ENCODE measurements at places on chromosomes 7 and 10.

DNA sequence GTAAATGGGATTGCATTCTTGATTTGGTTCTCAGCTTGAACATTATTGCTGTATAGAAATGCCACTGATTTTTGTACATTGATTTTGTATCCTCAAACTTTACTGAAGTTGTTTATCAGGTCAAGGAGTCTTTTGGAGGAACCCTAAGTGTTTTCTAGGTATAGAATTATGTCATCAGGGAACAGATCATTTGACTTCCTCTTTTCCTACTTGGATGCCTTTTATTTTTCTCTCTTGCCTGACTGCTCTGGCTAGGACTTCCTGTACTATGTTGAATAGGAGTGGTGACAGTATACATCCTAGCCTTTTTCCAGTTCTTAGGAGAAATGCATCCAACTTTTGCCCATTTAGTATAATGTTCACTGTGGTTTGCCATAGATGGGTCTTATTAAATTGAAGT is 48.8 kb downstream of the ANXA8 start:
- no peak for DNase-seq

GRCh38 chr10:125783957-125784356 is 8.3 kb upstream of the MMP21 start:
- no peak for DNase-seq

DNA sequence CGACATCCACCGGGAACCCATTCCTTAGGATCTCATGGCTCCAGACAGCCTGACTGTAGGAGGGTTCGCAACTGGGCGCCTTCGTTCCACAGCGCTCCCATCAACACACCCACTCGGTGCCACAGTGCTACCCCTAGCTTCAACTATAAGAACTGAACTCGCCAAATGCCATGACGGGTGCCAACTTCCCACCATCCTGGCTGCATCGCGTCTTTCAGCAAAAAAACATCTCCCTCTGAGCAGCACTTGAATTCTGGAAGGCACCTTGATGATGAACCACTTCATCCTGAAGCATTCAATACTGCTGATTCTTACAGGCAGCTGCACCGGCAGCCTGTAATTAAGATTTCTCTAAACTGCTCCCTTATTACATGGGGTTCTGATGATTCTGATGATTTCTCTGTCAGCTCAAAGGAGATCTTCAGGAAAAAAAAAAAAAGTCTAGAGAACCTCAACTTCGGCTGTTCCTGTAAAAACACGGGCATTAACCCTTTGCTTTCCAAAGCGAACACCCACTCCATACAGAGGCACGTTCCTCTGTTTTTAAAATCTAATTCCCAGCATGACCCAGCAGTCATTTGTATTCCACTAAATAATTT is 1.3 kb downstream of the CYTH3 start:
- no peak for DNase-seq

DNA sequence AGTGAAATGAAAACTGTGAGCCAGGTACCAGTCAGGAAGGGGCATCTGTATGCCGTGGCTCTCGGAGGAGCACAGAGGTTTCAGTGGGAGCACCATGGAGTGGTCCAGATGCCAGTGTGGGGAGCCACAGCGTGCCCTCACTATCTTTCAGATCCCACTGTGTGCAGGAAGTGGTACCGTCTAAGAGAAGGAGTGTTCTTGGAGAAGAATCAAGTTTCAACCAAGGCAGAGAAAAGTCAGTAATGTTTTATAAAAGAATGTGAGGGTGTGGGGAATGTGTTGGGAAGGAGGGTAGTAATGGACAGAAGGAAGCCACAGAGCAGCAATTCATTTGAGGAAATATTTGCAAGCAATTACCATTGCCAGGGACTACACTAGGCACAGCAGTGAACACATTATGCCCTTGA is 35.6 kb downstream of the PRKAR2B start:
- no peak for DNase-seq

DNA sequence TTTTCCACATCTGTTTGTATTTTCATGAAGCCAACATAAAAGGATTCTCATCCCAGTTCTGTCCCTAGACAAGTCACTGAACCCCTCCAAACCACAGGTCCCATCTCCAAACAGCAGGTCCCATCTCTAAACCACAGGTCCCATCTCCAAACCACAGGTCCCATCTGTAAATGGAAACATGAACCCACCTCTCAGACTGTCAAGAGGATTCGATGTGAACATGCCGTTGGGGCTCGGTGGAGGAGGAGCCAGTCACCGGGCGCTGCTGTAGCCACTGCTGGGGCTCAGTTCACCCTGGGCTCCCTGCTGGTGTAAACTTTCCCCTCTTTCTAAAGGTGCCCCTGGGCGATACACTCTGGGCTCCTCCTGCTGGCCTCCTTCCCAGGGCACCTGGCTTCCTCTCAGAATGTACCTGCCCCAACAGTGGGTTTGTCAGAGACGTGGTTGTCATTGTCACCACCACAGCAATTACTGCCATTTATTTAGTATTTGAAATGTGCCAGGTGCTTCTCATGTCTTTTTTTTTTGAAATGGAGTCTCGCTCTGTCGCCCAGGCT is 13.0 kb downstream of the LHPP start:
- no peak for DNase-seq

DNA sequence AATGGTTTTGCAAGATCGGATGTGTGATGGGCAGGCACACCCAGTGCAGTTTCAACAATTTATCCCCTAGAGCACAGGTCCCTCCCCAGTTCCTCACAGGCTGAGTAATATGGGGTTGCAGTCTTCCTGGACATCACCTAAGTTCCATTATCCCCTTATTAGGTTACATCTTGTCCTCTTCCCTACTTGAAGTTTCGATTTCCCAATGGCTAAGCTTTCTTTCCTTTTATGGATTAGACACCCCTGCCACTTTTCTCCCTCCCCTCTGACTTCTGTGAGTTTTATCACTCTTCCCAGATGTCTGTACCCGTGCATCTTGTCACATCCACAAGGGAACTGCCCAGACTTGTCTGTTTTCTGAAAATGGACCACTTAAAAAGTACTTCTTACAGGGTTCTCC is 2.4 kb upstream of the NIPSNAP2 start:
- DNase-seq: no peak

- no peak for DNase-seq
Measured at GRCh38 chr10:94123258-94123995, 129.7 kb downstream of the PLCE1 start.

- DNase-seq: no peak
Measured at GRCh38 chr10:120012131-120012400, 119.5 kb downstream of the SEC23IP start.

DNA sequence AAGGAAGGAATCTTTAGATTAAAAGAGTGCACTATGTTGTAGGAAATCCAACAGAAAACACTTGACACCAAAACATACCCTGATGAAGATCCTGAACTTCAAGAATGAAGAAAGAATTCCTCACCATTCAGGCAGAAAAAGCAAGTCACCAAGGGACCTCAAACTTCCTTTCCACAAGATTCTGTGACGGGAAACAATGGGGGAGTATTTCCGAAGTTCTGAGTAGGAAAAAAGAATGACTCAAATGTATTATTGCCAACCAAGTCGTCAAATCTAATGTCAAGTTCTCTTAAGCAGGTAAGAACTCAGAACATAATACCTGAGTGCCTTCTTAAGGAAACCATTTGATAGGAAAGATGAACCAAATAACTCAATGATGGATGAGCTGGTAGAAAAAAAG is 44.7 kb upstream of the MTURN start:
- no peak for DNase-seq

- DNase-seq: no peak
Measured at GRCh38 chr7:137519181-137519691, 175.7 kb upstream of the PTN start.

DNA sequence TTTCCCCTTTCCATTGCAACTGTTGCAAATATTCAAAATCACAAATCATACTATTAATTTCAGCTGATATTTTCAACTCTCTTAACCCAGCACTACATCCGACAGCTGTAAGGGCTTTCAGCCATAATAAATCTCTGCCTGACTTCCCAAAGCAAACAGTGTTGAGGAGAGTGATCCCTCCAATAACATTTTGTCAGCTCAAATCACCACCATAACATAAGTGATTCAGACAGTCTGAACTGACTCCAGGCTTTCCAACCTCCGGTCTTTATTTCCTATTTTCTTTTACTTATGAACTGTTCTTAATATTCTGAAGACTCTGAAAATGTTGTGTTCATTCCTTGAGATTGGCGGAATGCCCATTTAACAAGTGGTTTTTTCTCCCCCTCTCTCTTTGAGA is 1085.9 kb downstream of the GATA3 start:
- no peak for DNase-seq

- DNase-seq: no peak
Measured at GRCh38 chr10:70536196-70536861, 57.8 kb downstream of the PALD1 start.

GRCh38 chr10:13338390-13339110 is 9.5 kb downstream of the SEPHS1 start:
- DNase-seq: no peak

DNA sequence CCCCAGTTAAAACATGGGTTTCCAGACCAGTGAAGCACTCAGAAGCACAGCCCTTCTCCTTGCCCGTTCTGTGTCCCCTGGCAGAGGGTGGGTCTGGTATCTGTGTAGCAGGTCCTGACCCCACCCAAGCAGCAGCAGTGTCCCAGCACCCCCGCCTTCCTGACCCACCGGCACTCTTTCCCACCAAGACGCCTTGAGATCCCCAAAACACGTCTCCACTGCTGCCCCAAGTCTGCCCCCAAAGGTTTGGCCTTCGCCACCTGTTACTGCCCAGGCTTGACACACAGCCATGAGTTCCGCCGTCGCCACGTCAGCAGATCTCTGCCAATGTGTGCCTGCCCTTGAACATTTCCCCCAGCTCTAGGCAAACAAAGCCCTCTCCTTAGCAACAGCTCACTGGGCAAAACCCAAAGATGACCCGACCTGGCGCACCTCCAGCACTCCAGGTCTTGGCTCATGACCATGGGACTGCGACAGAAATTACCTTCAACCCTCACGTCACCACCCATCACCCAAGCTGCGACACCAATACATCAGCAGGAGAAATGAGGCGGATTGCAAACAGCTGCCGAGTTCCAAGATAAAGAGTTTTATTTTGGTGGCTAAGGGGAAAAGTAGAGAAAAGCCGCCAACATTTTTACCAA is 75.6 kb downstream of the CTBP2 start:
- no peak for DNase-seq

DNA sequence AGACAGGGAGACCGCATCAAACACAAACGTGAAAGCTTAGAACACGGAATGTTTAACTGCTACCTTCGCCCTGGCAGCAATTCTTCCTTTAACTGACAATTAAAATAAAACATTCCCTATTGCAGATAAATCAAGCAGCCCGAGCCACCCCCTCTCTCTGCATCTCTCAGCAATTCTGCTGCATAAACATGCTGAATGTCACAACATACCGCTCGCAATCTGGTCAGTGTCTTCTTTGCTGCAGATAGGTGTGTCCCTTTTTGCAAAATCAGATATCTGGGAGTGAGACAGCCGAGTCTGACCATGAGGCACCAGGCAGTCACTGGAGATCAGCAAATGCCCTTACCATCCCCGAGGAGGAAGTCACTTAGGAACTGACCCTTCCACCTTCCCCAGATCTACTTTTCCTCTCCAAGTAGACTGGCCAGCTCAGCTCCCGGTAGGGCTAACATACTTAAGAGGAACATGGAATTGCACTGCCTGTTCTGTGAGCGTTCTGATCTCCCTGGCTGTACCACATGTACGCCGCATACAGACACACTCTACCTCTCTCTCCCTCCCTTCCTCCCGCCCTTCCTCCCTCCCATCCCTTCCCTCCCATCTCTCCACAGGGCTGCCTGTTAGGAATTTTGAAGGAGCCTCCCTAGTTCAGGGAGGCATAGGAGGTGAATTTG is at the start of gene FRMD4A:
TSS of gene FRMD4A (minus strand) at position 537 of the 674 bp plus-strand sequence.
- no peak for DNase-seq

DNA sequence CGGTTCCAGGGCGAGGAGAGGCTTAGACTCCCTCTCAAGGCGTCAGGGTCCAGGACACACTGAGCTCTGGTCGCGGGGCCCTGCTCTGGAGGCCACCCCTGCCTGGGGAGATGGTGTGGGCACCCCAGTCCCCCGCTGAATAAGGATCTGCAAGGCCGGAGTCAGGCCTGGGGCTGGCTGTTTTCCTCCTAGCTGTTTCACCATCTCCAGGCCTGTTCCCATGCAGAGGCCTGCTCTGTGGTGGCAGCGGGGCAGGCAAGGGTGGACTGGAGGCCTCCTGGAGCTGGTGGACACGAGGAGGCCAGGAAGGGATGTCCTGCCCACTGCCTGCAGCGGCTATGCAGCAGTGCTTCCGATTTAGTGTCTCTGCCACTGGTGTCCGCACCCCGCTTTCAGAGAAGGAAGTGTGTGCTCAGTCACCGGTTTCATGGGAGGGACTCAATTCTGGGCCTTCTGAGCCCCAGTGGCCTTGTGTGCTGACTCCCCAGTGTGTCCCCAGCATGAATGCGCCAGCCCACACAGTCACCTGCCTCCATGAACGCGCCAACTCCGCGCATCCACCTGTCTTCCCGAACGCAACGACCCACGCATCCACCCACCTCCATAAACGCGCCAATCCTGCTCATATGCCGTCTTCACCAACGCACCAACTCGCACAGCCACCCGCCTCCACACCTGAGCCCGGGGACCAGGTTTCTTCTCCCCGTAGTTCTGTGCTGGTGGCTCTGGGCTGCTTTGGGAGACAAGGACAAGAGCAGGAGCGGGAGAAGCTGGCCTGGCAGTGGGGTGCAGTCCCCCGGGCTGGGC is 14.5 kb upstream of the GPR146 start:
- no peak for DNase-seq

GRCh38 chr10:61942604-61943461 is 41.3 kb downstream of the ARID5B start:
- no peak for DNase-seq

DNA sequence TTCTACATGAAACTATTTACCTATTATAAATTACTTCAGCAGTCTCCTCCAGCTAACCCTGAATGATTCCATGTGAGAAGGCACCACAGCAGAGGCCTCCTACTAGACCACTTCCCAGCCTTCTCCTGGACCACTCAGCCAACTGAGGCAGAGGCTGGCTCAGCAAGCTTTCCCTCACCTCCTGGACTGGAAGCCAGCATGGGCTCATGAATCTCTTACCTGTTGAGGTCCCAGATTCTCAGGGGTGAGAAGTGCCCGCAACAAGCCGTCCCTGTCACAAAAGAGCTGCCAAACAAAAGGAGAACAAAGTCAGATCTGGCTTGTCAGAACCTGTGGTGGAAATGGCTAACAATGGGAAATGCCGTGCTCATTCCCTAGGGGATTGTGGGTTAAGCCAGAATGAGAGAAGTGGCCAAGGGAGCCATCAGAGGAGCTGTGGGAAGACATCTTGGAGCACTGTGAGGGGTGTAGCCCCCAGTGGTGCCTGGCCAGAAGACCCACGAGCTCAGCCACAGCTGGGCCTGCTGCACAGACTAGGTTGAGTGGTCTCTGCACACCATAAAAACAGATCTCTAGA is 36.5 kb downstream of the DPCD start:
- no peak for DNase-seq

DNA sequence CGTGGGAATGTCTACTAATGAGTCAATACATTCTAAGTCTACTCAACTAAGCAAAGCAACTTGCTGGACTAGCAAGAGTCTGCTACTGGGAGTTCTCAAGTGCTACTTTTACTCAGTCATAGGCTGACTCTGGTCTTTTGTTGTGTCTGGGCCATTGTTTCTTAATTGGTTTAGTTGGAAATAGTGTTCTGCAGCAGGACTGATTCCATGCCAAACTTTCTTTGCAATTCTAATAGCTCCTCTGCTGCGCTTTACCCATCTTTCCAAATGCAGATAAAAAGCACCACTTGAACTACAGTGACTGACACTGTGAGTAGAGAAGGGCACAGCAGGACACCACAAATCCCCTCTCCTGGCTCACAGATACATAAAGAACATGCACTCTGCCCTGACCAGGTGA is 125.7 kb downstream of the CD36 start:
- no peak for DNase-seq

GRCh38 chr7:17593819-17594419 is 295.5 kb downstream of the AHR start:
- DNase-seq: no peak

- DNase-seq: no peak
Measured at GRCh38 chr7:28157831-28158416, 22.7 kb downstream of the JAZF1 start.

All from cortex of kidney (tissue), 1 donor.